PC-3 (cell line): ENCODE measurements at places on chromosomes 3 and 15.

- no peak for DNase-seq
Measured at GRCh38 chr3:38000965-38001455, 10.4 kb downstream of the VILL start.

DNA sequence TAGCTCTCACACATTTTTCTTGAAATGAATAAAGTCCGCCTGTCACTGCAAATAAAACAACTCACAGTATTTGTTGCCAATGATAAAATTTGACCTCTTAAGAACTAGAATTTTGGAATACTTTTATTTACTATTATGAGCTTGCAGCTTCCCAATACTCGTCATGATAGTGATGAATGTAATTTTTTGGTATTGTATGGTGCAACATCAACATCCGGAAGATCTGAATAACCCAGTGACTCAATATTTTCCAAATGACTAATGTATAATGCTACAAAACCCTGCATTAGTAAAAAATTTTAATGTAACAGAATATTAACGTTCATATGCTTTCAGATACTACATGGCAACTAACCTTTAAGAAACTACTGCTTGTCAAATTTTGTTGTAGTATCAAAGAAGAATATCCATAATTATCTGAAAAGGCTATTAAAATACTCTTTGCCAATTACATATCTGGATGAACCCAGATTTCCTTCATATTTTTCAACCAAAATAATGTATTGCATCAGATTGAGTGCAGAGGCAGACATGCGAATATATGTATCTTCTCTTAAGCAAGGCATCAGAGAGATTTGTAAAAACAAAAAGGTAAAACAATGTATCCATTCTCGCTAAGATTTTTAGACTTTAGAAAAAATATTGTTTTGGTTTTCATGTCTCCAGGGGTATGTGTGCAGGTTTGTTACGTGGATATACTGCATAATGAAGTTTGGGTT, 95.3 kb downstream of the IGF2BP2 start:
- DNase-seq, result peak; percentile 96

GRCh38 chr3:88896026-88896425, 211.4 kb upstream of the EPHA3 start:
- DNase-seq, result peak; percentile 27

GRCh38 chr3:67531181-67532101, 123.0 kb downstream of the SUCLG2 start:
- peak; percentile 22 for DNase-seq

DNA sequence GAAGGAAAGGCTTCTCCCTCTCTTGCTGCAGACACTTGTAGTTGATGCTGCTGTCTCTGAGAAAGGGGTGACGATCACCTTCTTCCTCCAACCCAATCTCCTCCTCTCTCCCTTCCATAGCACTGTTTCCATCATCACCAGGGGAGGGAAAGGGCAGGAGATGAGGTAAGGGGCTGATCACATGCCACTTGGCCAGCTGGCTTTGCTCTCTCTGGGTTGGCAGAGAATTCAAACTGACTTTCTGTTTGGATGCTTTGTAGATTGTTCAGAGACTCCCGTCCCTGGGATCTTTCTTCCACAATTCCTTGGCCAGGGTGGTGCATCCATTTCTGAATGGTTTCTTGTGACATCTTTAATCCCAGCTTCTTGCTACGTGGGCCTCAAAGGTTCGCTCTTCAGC, 43.2 kb upstream of the ZNF148 start:
- DNase-seq, result no peak

GRCh38 chr3:194952841-194953241, 267.2 kb downstream of the FAM43A start:
- DNase-seq, result no peak

DNA sequence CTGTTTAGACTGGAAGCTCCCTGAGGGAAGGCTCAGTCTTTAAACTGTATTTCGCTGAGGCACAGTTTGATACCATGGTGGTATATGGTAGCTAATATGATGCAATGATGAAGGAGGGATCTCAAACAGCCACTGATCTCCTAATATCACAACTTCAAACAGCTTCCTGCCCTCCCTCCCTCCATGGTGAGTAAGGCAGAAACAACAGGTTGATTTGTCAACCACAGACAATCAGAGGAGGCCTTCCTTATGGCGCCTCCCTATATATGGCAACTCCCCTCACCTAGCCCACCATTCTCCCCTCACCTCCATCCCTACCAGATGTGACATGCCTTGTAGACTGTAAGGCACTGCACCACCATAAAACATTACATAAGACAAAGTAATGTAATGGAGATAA, 316.5 kb upstream of the ICE2 start:
- DNase-seq, result no peak

GRCh38 chr3:147618691-147619090, 209.5 kb downstream of the ZIC1 start:
- no peak for DNase-seq

GRCh38 chr15:83602021-83602420, 51.9 kb upstream of the ADAMTSL3 start:
- DNase-seq, result peak; percentile 88

DNA sequence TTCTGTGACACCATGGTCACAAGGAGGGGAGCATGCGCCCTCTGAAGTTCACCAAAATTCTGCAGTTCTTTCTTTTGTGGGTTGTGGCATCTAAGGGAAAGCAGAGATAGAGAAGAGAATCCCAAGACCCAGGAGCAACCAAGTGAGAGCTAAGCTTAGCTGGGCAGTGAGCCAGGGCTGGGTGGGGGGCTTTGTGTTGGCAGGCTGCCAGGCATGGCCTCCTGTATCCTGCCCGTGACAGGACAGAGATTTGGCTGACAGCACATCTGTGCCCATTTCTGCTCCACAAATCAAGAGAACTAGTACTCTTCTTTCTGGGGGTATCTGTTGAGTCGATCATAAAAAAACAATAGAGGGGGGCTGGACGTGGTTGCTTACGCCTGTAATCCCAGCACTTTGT, 66.2 kb downstream of the NMNAT3 start:
- DNase-seq, result no peak

DNA sequence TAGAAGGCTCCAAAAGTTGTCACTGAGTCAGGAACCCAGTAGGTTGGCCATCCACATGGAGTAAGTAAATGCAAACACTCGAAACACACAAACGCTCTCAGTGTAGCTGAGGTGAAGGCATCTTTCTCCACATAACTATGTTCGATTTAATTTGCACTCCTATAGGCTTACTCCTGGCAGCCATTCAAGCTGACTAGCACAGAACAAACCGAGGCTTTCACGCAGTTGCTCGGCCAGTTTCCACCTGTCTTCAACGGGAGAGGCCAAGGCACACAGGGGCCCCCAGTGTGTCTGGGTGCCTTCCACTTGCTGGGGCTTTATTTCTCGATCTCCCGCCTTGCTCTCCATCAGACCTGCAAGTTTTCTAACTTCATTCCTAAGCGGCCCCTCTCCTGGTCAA, 18.9 kb downstream of the RGMA start:
- peak; percentile 30 for DNase-seq

DNA sequence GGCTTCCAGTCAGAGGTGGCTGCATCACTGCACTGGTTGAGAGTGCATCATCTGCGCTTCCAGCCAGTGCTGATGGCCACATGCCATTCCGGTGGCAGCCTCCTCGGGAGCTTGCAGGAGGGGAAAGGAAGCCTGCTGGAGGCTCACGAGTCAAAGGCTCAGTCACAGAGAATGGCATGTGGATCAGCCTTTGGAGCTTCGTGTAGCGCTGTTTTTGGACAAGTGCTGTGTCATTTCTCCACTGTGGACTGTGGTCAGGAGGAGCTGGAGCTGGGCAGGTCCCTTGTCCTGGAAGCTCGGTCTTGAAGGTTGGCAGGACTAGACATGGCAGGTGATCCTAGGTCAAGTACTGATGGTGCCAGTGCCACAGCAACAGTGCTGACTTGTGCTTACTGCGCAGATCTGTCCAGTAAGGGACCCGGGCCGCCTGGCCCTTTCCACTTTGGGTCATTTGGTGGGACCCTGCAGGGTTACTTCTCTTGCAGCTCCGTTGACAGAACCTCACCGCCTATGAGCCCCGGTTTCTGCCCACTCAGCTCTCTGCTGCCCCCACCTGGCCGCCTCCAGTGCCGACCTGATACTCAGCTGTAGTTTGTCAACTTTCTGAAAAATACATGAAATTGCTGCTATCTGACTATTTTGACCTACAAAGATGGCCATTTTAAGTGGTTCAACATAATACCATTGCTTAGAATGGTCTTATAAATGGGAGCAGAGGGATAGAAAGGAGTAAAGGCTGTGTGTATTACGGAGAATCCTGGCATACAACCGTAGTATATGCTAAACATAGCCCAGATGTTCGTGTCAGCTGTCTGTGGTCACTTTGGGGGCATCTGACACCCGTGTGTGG, 27.6 kb upstream of the TRPM1 start:
- peak; percentile 58 for DNase-seq

DNA sequence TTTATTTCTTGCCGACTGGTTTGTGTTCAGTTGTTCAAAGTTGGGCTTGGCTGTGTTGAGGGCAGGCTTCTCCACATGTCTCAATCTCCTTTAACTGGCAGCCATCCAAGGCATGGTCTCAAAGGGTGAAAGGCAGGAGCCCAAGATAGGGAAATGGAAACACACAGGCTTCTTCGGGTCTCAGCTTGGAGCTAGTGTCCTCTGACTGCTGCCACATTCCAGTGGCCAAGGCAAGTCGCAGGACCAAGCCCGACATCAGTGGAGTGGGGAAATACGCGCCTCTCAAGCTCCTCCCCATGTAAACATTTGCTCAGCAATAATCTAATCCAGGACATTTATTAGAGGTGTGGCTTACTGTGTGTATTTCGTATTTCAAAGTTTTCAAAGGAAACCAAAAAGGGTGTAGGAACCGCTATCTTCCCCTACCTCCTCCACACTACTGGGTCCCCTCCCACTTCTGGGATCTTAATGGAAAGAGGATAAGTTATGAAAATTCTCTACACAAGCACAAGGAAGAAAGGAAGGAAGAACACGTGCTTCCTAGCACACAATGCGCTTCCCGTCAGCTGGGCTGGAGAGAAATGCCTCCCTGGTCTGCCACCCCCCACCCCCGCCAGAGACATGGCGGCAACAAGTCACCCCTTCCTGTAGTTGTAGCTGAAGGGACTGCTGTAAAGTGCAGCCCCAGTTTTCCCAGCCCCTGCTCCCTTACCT, 181.7 kb downstream of the FAM43A start:
- DNase-seq, result peak; percentile 16

GRCh38 chr3:122627301-122627700, 49.9 kb downstream of the PARP15 start:
- DNase-seq, result no peak

DNA sequence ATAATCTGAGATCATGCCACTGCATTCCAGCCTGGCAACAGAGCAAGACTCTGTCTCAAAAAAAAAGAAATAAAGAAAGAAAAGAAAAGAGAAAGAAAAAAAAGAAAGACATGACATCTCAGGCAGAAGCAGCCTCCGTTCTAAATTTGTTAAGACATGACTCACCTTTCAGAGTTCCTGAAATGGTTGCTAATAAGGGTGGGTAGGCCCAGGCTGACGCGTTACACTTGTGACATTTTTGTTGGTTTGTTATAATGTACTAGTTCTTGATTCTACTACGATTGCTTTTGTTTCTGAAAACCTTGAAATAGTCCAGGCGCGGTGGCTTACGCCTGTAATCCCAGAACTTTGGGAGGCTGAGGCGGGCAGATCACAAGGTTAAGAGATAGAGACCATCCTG, 21.0 kb downstream of the SLC25A20 start:
- DNase-seq, result no peak

GRCh38 chr3:50221051-50221410, 15.0 kb upstream of the GNAI2 start:
- no peak for DNase-seq

GRCh38 chr3:129360705-129361460, 67.6 kb downstream of the EFCAB12 start:
- DNase-seq, result no peak

DNA sequence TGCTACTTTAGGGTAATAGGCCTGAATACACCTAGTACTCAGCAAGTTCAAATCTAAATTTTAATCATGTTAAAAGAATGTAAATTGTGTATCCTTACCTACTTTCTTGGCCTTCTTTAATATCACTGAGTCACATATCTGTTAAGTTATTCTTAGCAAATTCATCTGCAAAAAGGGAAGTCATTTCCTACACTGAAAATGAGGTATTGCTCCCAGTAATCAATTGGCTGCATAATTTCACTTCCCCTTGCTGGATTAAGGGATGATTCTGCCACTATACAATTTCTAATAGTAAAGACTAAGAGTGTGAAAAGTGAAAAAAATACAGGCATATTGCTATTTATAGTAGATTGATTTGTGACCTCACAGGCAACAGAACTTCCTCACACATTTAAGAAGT, 47.8 kb downstream of the CCDC54 start:
- no peak for DNase-seq

- no peak for DNase-seq
Measured at GRCh38 chr15:94411846-94412245, 180.5 kb downstream of the MCTP2 start.

GRCh38 chr3:115666920-115667737, 43.8 kb downstream of the GAP43 start:
- no peak for DNase-seq

GRCh38 chr15:40764629-40765103, 798 bp downstream of the GCHFR start:
- DNase-seq, result no peak

DNA sequence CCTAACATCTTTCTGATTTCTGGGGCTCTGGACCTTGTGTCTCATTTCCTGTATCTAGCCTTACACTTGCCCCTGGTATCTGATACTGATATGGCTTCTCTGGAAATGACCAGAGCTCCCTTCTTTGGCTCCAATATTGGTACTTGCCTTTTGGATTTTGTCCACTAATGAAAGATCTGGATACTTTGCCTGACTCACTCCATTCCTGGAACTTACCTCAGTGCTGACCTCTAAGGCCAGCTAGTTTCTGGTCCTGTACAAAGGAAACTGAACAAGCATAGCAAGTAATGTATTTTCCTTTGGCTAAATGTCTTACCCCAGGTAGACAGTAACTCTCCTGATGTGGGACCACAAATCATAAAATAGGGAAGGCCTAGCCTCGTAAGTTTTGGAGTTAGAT, 93.8 kb upstream of the SLC4A7 start:
- DNase-seq, result no peak

GRCh38 chr3:32888739-32889138, 62.7 kb upstream of the CCR4 start:
- DNase-seq, result no peak

GRCh38 chr15:83115410-83115809, 8.0 kb downstream of the TM6SF1 start:
- no peak for DNase-seq

GRCh38 chr3:111998636-111999483, at the start of gene TAGLN3:
TSS of gene TAGLN3 (plus strand) at chr3:111998922. CDS start at chr3:111999423, 501 bp downstream.
- DNase-seq, result peak; percentile 33
